ENCODE measurements at places on chromosomes 7 and 10.

DNA sequence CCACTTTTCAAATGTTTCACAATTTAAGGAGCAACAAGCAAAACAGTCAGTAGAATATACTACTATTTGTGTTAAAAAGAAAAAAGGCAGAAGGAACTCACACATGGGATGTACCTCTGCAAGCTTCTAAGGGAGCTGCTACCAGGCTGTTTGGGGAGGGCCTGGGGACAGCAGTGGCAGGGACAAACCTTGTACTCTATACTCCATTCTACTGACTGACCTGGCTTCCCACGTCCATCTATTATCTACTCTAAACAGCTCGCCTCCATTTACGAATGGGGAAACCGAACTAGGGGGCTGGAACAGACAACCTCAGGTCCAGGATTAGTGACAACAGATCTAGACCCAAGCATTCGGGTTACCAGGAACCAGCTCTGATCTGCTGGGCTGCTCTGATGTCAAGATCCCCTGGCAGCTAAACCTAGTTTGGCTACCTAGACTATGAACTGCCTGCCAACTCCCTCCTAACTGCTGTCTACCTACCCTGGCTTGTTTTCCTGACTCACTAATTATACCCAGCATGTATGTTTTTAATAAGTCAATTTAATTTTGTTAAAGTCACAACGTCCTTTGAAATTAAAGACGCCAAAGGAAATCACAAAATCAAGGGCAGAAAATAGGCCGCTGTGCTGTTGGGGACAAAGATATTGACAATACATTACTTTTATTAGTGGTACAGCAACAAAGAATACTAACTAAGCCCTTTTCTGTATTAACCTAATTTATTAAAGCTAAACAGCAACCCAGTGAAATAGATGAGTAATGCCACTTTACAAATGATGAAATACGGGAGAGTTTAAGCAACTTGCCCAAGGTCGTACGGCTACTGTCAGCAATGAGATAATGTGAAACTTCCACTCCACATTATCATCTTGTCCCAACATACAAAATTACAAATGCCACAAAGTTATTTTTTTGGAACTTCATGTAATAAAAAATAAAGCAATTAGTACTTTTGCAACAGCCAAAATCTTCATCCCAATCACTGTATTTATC lies 5.3 kb downstream of the PSAP start:
- DNase-seq = no peak

DNA sequence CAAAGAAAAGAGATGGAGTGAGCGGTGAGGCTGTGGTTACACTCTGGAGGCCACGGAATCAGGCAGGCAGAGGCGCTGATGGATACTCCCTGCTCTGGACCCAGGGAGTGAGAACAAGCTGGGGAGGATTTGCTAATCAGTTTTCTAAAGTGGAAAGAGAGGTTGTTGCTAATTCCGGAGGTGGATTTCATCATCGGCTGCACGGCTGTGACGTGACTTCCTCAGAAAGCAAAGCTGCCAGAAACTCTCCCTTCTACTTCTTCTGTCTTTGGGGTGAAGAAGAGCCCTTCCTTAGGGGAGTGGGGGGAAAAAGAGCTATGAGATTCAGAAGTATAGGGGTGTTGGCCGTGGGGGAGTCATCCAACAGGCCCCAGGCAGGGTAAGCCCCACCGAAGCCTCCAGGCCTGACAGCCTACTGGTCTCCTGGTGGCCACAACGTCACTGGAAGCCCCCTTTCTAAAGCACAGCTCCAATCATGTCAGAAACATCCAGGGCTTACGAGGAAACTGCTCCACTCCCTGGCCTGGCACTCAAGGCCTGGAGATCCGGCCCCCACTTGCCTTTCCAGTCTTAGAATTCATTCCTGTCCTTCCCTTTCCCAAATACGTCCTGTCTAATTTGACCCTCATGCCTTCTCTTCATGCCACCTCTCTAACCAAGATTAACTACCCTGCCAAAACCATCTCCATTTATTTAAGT lies 114.5 kb downstream of the HIP1 start:
- DNase-seq = no peak

GRCh38 chr10:70903262-70903921 lies 15.0 kb upstream of the PCBD1 start:
- DNase-seq = peak; percentile 66

DNA sequence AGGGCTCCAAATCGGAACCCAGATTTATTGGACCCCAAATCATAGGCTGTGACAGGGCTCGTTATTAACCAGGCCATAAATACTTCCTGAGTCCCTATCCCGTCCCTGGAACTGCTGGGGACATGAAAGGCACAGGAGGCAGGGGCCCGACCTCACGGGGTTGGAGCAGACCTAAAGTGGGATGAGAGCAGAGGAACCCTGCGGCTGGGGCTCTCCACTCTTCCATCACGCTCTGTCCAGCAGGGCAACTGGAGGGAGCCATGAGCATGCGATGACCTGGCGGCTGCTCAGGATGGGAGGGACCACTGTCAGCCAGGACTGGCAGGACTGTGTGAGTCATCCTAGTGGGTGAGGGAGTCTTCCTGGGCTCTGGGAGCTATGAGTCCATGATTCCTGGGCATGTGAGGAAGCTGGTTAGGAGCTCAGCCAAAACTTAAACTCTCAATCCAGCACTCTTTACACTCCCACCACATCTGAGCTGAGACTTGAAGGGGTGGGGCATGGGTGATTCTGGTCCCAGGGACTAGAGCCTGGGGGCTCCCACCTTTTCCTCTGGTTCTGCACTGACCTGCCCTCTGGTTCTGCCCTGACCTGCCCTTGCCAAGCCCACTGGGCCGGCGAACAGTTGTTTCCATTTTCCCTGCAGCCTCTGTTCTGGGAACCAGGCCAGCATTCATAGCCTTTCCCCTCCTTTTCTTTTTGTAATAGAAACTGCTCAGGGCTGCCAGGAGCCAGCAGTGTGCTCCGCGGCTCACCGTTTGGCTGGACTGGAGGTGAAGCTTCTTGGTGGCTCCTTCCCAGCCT lies 47.1 kb downstream of the SYPL1 start:
- DNase-seq = peak; percentile 34

DNA sequence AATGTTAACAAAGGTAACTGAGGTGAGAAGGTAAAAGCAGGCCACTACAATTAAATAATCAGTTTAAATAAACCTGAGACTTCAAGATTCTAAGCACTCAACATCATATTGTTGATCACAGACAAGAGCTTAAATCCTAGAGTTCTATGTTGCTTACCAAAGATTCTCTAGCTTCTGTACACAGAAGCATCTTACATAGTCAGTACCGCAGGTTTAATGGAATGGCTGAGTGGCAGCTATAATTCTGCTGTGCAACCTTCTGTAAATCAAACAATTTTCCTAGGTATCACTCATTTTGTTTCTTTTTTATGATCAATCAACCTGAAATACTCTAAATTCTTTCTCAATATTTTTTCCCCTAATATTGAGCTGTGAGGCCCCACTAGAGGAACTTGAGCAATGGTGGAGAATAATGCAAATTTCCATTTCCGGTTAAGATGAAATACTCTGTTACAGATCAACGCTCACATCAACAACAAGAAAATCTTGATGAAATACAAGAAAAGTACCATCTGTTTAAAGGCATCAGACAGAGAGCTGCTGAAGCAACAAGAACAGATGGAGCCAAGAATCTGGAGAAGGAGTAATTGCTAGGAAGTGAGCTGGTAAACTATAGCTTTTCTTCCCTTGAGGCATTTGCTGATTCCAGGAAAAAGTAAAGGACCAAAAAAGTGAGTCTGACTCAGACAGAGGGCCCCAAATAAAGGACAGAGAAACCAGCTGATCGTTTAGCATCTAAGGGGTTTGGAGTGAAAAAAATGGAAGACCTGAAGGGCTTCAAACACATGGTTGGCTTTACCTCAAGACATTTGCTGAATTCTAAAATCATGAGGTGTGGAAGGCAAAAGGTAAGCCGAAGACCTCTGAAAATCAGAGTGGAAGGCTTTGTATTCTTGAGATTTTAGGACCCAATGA lies 22.6 kb downstream of the PNPLA8 start:
- DNase-seq = no peak

GRCh38 chr7:1288996-1289551 lies 56.4 kb downstream of the UNCX start:
- no peak for DNase-seq

- DNase-seq = no peak
Measured at GRCh38 chr7:101645951-101646350, 16.9 kb upstream of the MYL10 start.

GRCh38 chr7:89813081-89813480 lies 341.2 kb upstream of the STEAP1 start:
- no peak for DNase-seq

DNA sequence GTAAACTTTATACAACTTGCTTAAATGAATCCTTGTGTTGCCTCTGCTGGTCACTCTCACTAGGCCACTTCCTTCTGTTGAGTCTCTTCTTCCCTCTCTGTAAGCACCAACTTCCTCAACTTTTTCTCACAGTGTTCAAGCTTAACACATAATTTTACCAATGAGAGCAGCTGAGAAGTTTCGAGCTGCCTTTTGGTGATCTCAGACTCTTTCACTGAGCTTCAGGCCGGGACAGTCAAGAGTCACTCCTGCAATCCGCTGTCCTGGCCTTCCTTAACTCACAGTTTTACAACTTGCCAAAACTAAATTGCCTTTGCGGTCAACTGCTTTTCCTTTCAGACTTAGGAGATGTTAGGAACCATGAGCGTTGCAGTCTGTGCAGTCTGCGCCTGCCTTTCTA lies 47.4 kb downstream of the PRPF18 start:
- DNase-seq = no peak

DNA sequence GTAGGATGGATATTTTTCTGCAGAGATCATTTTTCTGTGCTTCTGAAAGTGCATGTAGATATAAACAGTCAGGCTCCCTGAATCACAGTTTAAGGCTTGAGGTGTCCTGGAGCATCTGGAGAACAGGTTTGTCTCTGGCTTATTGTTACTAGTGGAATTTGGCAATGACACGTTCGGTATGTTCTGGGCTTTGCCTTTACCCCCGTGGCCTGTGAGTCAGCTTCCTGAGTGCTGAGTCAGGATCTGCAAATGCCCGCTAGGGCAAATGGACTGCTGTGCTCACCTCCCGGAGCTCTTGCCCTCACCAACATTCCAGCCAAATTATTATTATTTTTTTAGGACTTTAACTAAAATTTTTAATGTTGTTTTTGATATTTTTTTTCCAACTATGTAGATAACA lies 192.5 kb upstream of the PRSS1 start:
- DNase-seq = no peak

- DNase-seq = no peak
Measured at GRCh38 chr10:30398193-30398592, 35.8 kb upstream of the MAP3K8 start.

DNA sequence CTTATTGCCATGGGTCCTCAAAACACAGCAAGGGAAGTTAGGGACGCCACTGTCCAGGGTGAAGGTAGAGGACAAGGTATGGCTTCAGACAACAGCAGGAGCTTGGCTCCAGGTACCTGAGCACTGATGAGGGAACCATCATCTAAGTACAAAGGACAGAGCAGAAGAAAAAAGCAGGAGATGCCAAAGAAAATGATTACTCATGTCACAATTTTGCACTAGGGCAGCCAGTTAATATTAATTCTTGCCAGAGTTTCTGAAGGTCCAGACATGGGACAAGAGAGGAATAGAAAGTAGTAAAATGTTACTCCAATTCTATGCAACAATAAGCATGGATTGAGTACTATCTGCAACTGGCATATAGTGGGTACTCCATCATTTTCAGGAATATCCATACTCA lies 14.1 kb downstream of the PTN start:
- DNase-seq = no peak

- DNase-seq = peak; percentile 38
Measured at GRCh38 chr7:7565746-7566650, 686 bp upstream of the MIOS start.

All from SK-N-DZ (cell line).